NCI-H524 treated with DMSO at 0.1 percent for 48 hours (cell line): ENCODE measurements at places on chromosomes 1 and 21.

DNA sequence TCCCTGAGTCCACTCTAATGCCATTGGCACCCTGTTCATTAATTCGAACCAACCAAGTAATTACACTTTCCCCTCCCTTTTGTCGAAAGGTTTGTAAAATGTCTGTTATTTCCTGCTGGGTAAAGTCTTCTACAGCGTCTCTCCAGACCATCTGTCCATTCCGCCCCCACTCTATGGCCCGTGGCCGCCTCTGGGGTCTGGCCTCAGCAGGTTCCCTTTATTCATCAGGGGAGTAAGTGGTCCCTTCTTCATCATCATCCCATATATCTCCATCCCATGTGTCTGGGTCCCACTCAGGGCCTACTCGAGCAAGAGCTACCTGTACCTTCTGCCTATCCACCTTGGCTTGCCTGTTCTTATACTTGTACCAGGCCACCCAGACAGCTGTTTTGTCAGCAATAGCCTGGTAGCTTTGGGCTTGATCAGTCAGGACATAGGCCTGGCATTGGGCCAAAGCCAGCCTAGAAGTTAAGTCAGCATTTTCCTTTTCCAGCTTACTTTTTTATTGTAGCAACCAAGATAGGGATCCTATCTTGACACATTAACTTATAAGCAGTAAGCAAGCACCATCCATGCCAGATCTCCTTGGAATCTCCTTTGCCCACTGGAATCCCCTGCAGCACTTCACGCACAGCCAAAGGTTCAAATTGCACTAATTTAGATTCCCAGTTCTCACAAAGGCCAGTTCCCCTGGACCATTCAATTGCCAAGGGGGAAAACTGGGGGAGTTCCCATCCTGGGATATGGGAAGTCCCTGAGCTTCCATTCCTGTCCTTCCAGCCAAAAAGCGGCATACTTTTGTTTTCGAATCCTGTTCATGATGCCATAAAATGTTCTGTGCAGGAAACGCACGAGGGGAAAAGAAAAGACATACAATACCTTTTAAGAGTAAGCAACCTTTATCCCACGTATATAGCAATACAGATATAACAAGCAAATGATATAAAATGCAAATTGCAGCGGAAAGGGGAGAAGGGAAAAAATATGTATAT is 6.6 kb upstream of the STUM start:
- no peak for DNase-seq

GRCh38 chr1:66605419-66605997 is 71.6 kb downstream of the SGIP1 start:
- DNase-seq, result no peak

GRCh38 chr1:179305450-179305849 is 11.9 kb downstream of the SOAT1 start:
- no peak for DNase-seq

GRCh38 chr1:37817481-37817880 is 9.5 kb upstream of the YRDC start:
- DNase-seq, result no peak

DNA sequence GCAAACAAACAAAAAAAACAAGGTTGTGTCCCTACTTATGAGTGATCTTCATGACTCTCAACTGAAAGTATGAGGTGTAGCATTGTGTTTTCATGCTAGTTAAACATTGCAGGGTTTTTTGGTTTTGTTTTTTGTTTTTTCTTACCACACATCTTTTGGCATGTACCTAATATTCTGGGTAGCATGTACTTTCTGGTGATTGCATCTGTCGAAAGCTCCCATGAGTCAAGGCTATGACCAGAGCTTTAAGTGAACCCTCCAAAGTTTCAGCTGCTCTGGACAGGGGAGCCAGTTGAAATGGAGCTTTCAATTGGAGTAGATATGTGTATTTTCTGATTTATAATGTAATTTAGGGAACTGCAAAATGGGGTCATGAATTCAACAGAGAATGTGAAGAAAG is 115.5 kb downstream of the KCNK2 start:
- no peak for DNase-seq

- DNase-seq, result no peak
Measured at GRCh38 chr1:117567435-117567834, 38.4 kb upstream of the TENT5C start.

GRCh38 chr1:40784141-40784770 is 669 bp downstream of the KCNQ4 start:
- no peak for DNase-seq

DNA sequence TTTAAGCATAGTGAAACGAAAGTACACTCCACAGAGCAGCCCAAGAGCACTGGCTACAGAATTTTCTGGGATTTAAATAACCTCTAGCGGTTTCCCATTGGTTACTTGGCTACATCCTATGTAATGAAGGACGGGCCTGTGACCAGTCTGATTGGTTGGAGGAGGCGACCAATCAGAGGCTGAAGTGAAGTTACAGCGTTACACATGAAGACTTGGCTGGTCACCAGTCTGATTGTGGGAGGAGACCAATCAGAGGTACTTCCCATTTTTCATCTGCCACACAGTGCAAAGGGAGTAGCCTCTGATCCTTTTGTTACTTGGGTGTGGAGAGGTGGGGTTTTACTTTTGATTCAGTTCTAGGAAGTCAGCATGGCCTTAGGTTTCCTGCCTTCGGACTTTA is 142.7 kb upstream of the SERTAD4 start:
- DNase-seq, result no peak

DNA sequence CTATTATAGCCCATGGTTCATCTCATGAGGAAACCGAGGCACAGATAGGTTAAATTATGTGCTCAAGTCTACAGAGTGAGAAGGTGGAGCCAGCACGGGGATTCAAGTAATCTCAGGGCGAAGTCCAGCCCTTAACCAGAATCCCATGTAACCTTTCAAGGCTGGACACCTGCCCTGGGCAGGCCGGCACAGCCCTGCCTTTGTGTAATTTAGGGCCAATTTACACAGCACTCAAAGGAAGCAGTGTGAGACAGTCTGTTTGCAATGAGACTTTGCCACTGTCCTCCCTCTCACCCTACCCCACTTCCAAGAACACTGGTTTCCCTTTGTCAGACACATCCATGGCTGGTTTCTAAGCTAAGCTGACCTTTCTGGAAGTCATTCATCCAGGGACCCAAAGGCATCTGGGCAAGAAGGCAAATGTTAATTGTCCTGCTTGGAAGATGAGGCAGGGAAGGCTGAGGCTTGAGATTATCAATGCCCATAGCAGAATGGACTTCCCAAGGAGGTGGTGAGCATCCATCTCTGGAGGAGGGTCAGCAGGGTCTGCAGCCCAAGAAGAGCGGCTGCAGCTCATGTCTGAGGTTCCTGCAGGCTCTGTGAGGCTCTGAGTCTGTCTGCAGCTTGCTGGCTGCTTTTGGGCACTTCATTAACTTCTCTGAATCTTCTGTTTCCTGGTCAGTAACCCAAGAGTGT is 159.2 kb downstream of the TRABD2B start:
- no peak for DNase-seq

GRCh38 chr1:151158326-151158725 is 1.9 kb downstream of the TNFAIP8L2 start:
- no peak for DNase-seq

- no peak for DNase-seq
Measured at GRCh38 chr1:184479435-184480167, 92.8 kb downstream of the C1orf21 start.

- DNase-seq, result no peak
Measured at GRCh38 chr1:228783418-228784040, 48.2 kb downstream of the RHOU start.

GRCh38 chr1:199123615-199124014 is 484.8 kb downstream of the PTPRC start:
- no peak for DNase-seq

DNA sequence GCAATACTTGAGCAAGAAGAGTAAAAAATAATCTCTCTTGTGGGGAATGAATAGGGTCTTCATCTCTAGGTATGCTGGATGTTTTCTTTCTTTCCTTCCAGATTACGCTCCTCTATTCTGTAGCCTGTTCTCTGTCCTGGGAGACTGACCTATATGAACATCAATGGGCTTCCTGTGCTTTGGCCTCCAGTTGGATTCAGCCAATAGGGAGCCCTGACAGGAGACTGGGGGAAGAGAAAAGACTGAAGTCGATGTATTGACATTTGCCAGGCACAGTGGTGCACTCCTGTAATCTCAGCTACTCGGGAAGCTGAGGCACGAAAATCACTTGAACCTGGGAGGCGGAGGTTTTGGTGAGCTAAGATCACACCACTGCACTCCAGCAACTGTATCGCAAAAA is 17.6 kb downstream of the SEMA6C start:
- no peak for DNase-seq

DNA sequence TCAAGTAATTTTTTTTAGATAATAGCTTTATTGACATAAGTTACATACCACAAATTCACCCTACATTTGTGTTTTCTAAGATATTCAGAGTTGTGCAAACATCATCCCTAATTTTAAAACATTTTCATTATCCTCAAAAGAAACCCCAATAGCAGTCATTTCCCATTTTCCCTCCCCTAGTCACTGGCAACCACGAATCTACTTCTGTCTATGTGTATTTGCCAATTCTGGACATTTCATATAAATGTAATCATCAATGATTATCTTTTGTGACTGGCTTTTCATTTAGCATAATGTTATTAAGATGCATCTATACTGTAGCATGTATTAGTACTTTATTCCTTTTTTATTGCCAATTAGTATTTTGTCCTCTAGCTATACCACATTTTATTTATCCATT is 88.8 kb upstream of the SLFNL1 start:
- DNase-seq, result no peak
